ENCODE measurements at places on chromosomes 2 and 18.

DNA sequence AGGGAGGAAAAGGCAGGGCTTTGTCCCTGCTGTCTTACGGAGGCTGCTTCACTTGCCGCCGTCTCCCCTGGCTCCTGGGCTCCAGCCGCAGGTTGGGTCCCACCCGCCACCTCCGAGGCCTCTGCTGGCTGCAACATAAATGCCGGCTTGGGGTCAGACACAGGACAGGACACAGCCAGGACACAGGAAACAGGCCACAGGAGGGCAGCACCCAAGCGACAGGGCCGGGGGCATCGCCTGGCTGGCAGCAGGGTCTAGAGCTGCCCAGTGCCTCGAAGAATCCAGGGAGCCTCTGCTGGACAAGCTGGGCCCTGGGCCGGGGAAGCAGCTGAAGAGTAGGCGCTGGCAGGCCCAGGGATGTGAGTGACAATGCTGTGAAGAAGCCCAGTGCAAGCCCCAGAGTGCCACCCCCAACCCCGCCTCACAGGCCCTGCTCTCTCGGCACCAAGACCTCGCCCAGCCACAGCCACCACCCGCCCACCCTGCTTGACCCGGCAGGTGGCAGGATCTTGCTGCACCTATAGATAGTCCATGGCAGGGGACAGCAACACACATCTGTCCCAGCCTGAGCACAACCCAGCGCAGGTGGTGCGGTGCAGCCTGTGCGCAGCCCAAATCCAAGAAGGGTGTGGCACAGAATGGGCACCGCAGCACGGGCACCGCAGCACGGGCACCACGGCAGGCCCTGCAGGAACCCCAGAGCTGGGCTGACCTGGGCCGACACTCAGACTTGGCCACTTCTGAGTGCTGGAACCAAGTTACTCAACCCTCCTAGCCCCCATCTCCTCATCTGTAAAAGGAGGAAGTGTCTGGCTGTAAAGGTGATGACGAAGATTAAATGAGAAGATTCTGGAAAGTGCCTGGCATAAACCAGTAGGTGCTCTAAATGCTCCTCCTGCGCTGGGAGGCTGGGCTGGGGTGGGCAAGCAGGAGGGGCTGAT is 55.6 kb downstream of the BIN1 start:
- DNase-seq, result no peak

- no peak for DNase-seq
Measured at GRCh38 chr18:2709316-2709715, 53.8 kb downstream of the SMCHD1 start.

DNA sequence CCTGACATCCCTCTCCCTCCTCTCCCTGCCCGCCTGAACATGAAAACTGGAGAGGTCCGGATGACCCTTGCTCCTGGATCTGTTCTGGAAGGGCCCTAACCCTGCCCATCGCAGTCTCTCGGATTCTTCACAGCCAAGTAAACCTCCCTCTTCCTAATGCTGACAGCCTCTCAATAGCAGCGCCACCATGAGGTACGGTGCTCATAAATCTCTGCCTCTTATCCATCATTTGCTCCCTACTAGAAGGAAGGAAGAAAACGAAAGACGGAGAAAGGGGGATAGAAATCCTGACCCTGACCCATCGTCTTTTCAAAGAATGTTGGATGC is 257.9 kb downstream of the BCL11A start:
- no peak for DNase-seq

- no peak for DNase-seq
Measured at GRCh38 chr18:24593886-24594285, 133.4 kb downstream of the HRH4 start.

GRCh38 chr2:201347138-201347537 is 10.0 kb downstream of the FLACC1 start:
- DNase-seq, result no peak

- DNase-seq, result peak; percentile 67
Measured at GRCh38 chr18:73023975-73024374, 156.2 kb upstream of the NETO1 start.

GRCh38 chr2:163601377-163601776 is 134.4 kb downstream of the FIGN start:
- DNase-seq, result no peak

GRCh38 chr2:41314511-41315070 is 733.2 kb upstream of the PKDCC start:
- DNase-seq, result no peak

DNA sequence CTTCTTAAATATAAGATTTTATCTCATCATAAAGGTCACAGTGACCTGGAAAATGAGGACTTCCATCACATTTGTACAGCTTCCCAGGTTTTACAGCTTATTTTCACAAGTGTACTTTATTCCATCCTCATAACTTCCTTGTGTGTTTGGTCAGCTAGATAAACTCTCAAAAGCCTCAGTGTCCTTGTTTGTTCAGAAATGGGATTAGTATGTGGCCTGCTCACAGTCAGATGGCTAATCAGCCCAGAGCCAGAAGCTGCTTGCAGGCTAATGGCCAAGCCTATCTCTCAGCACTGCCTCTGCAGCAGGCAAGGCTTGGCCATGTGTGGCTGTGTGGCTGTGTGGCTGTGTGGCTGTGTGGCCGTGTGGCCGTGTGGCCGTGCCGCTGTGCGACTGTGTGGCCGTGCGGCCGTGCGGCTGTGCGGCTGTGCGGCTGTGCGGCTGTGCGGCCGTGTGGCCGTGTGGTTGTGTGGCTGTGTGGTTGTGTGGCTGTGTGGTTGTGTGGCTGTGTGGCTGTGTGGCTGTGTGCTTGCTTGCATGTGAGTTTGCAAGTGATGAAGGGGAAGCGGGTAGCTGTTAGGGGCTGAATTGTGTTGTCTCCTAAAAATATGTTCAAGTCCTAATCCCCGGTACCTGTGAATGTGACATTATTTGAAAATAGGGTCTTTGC is 233.0 kb upstream of the TNP1 start:
- no peak for DNase-seq

- DNase-seq, result no peak
Measured at GRCh38 chr2:59939236-59939635, 614.2 kb downstream of the BCL11A start.

DNA sequence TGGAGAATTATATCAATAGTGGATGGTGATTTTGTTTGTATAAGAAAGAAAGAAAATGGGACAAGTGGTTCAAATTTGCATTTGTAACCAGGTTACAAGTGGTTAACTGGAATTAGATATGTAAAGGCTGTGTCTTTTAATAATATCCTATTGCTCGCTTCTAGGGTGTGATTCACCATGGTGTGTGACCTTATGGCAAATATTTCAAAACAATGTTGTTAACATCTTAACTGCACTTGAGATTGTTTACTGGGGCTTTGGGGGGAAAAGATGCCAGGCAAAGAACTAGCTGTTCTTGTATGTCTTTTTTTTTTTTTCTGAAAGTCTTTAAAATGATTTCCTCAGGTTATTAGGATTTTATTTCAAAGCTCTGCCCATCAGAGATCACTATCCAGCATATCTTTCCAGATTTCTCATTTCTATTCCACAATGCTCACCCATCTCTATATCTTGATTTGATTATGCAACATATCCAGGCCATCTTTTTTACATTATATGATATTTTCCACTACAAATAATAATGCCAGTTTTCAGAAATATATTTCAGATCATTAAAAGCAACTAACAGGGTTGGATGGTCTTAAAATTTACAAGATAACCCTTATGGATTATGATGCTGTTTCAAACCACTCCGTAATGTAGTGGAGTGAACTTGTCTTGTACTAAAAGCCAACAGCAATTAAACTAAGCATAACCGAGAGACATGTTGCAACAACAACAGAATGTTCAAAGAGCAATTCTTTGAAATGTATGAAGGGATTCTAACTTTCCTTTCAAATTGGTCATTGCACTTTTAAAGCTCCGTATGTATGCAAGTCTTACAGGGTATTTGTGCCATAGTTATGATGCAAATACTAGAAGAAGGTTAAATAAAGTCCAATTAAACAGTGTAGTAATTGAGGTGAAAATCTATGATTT is 341.5 kb upstream of the ETAA1 start:
- no peak for DNase-seq
